ENCODE measurements at places on chromosomes 7 and 10.

DNA sequence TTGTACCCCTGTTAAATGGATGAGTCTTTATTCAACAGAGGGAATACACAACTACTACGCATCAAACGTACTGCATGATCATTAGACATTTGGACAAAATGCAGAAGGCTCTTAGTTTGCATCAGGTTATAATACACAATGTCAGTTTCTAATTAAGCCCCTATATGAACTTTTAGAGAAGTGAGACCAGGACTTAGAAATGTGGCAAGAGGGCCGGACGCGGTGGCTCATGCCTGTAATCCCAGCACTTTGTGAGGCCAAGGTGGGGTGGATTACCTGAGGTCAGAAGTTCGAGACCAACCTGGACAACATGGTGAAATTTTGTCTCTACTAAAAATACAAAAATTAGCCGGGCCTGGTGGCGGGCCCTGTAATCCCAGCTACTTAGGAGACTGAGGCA, 76.3 kb upstream of the MGMT start:
- DNase-seq = no peak

- no peak for DNase-seq
Measured at GRCh38 chr10:12568391-12569009, 219.2 kb downstream of the CAMK1D start.

GRCh38 chr10:23367896-23368595, 23.4 kb upstream of the C10orf67 start:
- DNase-seq = no peak

DNA sequence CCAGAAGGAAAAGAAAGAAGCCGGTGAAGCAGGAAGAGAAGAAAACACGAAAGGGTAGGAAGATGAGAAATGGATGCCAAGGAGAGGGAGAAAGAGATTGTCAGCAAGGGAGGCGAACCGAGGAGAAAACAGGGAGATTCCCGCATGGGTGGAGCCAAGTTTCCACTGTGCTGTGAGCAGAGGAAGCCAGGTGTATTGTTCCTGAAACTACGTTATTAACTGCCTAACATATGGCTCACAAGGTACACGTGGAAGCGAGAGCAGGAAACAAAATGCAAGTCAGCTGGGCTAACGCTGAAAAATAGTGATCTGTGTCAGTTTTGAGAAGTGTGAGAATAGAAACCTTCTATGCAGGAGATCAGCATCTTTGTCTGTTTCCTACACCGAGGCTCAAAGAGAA, 20.4 kb upstream of the HIPK2 start:
- DNase-seq = no peak

GRCh38 chr7:144771174-144771573, 64.7 kb downstream of the TPK1 start:
- DNase-seq = no peak

Data from GM04504 (cell line).